ENCODE measurements at places on chromosomes 5 and 9.

- no peak for DNase-seq
Observed at GRCh38 chr5:38589629-38590028, 33.2 kb upstream of the LIFR start.

DNA sequence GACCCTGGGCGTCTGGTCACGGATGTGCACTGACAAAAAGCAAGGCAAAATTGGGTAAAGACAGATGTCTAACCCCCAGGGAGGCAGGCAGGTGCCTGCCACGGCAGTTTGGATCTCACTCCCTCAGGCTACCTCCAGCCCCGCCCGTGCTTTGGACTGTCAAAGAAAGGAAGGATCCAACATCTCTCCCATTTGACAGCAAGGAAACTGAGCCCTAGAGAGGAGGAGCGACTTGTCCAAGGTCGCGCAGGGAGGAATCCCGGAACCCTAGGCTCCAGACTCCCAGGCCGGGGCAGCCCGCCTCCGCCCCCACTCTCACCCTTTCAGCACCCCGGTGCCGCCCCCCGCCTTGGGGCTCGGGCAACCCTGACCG is 376 bp downstream of the GOLGA1 start:
- DNase-seq: no peak

- DNase-seq: no peak
Observed at GRCh38 chr5:175694371-175695160, 36.7 kb downstream of the HRH2 start.

- DNase-seq: no peak
Observed at GRCh38 chr5:133970325-133970909, 2.0 kb upstream of the C5orf15 start.

GRCh38 chr9:7227951-7228350 is 470.2 kb downstream of the KDM4C start:
- no peak for DNase-seq

GRCh38 chr5:132238169-132238744 is 10.6 kb upstream of the P4HA2 start:
- DNase-seq: peak; percentile 61

GRCh38 chr5:131250751-131251475 is 12.9 kb upstream of the CDC42SE2 start:
- no peak for DNase-seq

- no peak for DNase-seq
Observed at GRCh38 chr5:103941596-103941995, 379.0 kb upstream of the NUDT12 start.

DNA sequence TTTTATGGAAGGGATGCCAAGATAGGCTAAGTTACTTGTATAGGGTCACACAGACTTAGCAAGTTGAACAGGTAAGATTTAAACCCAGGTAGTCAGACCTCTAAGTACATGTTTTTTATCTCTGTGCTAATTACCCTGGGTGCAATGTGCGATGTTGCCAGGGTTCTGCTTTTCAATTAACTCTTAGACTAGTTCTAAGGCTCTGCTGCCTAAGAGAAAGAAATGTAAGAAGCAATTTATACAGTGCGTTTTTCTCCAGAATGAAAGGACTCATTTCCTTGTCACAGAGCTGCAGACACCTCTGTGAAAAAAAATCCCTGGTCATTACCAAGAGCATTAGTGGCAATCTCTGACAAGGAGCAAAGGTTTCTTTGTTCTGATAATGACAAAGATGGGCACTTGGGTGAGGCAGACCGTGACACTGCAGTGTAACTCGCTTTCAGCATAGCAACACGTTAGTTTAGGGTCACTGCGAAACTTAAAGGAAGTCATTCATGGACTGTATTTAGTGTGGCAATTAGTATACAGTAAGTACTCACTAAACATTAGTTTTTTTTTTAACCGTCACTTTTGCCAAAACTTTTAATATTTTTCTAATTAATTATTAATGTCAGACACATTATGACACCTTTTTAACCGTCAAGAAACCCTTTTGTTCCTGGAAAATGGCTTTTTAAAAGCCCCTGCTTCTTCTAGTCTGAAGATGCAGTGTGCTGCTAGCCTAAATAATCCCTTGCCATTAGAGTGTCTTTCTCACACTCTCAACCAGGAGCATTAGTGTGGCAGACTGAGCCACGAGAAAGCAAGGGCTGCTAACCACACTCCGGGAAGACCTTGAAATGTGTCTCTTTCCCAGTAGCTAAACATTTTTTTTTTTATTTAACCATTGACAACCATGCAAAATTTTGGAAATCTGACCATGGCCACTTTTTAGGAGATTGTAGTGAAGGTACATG is 520.0 kb upstream of the C9orf72 start:
- no peak for DNase-seq

DNA sequence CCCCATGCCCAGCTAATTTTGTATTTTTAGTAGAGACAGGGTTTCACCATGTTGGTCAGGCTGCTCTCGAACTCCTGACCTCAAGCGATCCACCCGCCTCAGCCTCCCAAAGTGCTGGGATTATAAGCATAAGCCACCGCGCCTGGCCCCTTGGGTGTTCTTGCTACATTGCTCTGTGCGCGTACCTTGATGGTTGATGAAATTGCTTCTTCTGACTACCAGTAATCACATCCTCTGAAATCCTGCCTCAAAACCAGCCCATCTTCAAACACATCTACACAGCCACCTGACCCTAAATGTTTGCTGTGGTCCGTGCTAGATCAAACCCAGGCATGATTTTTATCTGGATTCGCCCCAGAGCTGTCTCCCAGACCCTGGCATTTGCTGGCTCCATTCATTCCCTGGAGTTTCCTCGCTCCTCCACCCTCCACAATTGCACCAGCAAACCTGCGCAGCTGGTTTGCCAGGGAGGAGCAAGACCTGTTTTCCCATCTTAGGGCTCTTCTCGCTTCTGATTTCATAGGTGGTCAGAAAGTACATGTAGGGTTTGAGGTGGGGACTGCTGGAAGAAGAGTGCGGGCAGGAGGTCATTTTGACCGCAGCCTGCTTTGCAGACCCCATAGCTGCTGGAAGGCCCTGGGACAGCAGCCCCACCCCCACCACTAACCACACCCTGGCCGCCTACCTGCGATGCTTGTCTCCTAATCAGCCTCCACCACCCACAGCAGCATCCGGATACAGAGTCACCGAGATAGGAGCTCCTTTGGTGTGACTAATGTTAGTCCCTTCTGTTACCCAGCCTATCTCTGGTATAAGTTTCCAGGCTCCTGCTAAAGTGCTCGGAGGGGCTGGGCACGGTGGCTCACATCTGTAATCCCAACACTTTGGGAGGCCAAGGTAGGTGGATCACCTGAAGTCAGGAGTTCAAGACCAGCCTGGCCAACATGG is 22.7 kb downstream of the SWI5 start:
- no peak for DNase-seq

DNA sequence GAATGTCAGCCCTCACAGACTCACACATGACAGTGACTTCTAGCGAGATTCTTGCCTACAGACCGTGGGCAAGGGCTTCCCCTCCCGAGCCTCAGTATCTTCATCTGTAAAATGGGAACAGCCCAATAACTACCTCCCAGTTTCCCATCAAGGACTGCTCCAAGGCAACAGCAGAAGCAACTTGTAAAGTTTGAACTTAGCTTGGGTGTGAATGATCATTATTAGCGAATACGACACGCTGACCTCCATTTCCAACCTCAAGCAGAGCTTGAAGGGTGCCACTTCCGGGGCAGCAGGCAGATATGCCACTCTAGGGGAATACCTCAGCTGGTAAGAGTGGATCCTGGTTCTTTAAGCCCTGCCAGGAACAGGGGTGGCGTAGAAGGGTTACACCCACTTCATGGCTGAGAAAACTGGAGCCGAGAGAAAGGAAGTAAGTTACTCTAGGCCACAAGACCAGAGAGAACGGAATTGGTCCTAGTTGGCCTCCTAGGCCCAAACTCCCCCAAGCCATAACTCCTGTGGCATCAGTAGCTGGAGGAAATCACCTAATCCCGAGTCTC is 2.0 kb downstream of the RNF44 start:
- DNase-seq: no peak

DNA sequence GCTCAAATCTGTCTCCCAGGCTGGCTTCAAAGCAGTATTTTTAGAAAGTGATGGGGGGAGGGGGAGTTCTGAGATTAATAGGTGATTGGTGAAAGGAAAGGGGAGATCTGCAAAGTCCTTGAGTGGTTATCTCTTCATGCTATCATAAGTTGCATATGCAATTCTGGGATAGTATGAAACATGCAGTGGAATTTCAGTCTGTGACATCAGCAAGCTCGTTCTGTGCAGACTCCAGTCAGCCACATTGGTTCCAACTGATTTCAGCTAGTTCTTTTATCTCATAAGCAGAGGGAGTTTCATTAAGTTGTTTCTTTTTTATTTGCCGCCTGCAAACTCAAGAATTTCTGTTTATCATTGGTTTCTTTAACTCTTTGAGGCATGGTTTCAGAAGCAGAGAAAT is 180.5 kb upstream of the SH3GL2 start:
- no peak for DNase-seq

DNA sequence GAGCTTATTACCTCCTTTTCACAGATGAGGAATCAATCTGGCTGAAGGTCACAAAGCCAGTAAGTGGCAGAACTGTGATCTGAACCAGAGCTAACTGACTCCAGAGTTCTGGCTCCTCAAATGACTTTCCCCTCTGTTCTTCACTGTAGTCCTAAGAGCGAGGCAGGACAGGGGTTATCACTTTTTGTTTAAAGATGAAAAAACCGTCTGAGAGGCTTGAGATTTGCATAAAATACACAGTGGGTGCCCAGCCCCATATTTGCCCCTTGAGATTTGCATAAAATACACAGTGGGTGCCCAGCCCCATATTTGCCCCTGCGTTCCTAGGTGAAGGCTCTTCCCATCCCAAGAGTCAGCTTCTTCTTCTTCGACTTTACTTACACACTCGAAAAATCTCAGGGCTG is 667 bp downstream of the FBXO10 start:
- DNase-seq: no peak

DNA sequence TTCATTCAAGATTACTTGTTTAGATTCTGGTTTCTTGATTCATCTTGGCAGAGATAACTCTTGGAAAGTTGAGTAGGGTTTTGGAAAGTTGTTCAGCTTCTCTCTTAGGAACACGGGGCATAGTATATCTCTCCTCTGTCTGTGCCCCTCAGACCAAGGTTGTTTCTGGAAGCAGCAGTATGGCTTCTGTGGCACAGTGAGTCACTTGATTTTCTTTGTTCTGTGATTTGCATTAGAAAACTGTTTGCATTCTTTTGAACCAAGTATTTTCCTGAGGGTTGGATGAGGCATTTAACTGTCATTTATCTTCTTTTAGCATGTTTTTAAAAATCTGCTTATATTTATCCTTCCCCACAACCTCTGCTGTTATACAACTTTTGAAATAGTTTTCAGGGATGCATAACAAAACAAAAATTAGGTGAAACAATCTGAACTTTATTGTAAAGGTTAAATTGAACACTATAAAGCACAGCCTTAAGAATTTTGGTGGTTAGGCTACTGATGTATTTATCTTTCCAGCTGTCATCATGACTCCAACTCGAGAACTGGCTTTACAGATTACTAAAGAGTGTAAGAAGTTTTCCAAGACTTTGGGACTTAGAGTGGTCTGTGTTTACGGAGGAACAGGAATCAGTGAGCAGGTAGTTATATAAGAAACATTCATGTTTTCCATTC is 26.5 kb downstream of the DDX46 start:
- no peak for DNase-seq

- DNase-seq: no peak
Observed at GRCh38 chr9:2087500-2088313, 72.6 kb downstream of the SMARCA2 start.

DNA sequence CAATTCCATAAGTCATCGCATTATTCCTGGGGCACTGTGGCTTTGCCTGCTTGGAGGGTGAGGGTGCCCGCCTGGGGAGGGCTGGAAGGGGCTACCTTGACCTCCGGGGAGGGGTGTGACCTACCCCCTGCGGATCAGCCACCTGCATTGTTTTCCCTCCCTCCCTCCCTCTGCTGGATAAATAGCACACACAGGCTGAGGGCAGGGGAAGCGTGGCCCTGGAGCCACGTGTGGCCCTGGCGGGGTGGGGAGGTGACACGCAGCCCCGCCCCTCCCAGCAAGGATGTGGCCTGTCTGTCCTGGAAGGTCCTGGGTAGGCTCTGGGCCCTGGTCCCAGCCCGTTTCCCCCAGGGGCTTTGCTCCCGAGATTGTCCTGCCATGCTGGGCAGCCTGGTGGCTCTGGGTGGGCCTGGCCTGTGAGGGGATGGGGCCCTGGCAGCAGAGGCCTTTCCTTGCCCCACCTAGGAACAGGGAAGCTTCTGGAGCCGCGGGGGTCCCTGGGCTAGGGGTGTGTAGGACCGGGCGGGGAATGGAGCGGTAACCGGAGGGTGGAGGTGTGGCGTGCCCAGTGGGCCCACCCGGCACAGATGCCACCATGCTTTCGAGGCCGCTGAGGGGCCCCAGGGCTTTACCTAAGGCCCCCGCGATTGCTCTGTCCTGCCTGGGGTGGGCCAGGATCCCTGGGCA is 33.4 kb downstream of the RXRA start:
- no peak for DNase-seq

DNA sequence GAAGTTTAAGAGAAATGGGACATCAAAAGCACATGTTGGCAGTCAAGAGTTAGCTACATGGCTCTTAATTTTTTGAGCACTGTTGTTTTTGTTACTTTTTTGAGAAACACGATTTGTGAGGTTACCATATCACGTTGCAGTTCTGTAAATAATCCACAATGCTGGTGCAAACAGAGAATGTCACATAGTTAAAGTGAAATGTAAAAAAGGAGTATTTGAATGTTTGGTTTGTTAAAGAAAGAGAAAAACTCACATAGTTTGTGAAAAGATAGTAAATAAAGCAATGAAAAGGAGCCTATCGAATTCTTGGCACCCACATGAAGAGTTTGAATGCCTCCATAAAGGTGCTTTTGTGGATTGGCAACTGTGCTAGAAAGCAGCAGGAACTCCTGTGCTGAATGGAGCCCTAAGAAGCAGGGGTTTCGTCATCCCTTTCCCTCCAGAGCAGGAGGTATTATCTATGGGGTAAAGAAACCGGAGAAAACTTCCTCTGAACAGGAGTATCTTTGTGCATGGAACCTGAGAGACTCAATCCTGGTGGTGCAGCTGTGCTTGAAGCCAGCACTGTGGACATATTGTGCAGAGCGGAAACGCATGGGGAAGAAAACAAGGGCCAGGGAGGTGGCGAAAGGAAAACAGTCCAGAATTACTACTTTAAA is 148.5 kb upstream of the OTULINL start:
- DNase-seq: no peak

GRCh38 chr5:139462586-139463276 is at the start of gene ECSCR:
Gene ECSCR, minus strand, starts transcription at chr5:139462743. Its CDS starts 73 bp downstream, at chr5:139462670.
- DNase-seq: no peak

DNA sequence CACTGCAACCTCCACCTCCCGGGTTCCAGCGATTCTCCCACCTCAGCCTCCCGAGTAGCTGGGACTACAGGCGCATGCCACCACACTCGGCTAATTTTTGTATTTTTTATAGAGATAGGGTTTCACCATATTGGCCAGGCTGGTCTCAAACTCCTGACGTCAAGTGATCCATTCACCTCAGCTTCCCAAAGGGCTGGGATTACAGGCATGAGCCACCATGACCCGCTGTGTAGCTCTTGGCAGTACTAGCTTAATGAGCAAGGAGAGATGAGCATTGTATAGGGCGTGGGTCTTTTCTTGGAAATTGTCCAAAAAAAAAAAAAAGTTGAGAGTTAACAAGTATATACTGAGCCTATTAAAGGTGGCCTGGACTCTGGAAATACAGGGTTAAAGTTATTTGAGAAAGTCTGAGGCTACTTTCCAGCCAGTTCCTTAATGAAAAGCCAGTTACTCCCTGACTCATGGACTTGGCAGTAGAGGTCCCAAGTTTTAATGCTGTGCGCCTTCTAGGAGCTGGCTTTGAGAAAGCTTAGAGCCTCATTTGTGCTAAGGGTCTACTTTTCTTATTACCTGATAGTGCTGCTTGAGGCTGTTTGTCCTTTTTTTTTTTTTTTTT is 4.2 kb upstream of the FGF18 start:
- no peak for DNase-seq

Data from stimulated activated CD8-positive, alpha-beta memory T cell treated with anti-CD3 and anti-CD28 coated beads, Interleukin-7, amount 100 ng/mL, for 1 hour (primary cell).